ENCODE measurements at places on chromosomes 12 and 14.

- no peak for DNase-seq
Observed at GRCh38 chr12:58711974-58712373, 208.3 kb downstream of the LRIG3 start.

DNA sequence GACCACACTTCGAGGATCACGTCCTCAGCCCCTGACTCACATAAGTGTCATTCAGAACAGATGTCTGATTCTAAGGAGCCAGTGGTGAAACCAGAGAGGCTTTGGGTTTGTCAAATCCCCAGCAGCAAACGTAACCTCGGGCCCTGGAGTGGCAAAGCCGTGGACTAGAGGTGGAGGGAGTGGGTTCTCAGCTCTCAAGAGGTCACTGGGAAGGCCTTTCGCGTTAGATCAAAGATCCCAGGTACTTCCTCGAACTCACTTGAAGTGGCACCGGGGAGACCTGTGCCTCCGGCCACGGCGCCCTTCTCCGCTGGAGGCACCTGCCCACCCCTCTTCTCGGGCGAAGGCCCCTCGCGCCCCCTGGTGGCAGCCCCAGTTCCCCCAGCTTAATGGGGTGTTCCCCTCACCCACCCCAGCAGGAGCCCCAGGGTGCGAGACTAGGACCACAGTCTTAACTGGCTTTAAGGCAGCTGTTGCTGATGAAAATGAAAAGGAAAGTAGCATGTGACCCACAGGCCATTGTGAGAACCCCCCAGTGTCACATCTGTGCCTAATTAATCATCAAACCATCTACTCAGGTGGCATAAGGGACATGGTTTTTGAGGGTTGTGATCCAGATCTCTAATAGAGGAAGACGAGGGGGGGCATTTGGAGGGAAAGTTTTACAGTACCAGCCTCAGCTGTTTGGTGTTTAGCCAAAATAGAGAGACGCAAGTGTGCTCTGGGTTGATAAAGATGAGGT lies 672 bp upstream of the ESR2 start:
- DNase-seq, result peak; percentile 82

DNA sequence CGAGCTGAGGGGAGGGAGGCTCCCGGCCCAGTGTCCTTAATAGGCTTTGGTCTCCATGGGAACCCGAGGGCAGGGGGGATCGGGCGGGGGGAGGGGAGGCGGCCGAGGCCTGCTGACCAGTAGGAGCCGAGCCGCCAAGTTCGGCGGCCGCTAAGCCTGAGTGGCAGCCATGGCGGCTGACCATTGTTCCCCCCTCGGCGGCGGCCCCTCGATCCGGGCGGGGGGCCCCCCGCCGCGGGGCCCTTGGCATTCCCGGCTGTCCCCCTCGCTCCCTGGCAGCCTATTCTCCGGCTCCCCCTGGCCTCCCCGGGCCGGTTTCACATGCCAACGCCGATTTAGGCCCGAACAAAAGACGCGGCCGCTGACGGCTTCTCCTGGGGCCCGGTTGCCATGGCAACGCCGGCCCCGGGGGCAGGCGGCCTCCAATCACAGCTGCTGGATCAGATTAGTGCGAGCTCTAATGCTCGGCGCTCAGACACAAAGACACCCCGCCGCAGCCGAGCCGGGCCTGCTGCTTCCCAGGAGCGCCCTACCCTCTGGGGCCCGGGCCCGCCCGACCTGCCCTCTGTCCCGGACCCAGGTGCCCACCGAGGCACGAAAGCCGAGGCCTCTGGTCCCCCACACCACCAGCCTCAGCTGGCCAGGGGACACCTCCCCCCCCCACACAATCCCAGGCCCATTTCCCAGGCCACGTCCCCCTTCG lies 7.3 kb downstream of the MSI1 start:
- no peak for DNase-seq

DNA sequence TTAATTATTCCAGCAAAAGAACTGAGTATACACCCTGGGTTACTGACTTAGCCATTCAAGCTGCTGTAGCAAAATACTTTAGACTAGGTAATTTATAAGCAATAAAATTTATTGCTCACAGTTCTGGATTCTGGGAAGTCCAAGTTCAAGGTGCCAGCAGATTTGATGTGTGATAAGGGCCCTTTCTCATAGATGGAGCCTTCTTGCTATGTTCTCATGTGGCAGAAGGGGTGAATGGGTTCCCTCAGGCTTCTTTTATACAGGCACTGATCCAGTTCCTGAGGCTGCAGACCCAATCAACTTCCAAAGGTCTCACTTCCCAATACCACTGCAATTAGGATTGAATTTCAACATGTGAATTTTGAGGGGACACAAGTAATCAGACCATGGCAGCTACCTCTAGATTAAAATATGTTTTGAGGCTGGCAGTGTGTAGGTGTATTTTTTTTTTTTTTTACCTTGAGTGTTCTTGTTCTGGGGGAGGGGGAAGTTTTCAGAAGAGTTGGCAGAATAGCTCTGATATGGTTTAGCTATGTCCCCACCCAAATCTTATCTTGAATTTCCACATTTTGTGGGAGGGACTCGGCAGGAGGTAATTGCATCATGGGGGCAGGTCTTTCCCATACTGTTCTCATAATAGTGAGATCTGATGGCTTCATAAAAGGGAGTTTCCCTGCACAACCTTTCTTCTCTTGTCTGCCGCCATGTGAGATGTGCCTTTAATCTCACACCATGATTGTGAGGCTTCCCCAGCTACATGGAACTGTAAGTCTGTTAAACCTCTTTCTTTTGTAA lies 178.2 kb downstream of the RASSF9 start:
- no peak for DNase-seq

DNA sequence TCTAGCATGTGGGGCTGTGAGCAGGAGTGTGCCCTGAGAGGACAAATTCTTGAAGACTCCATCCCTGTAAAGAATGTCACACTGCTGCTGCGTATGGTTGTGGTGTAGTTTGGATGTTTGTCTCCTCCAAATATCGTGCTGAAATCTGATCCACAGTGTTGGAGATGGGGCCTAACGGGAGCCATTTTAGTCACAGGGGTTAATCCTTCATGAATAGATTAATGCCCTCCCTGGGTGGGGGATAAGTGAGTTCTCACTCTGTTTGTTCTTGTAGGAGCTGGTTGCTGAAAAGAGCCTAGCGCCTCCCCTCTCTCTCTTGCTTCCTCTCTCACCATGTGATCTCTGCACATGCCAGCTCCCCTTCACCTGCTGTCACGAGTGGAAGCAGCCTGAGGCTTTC lies 94.5 kb upstream of the VASH1 start:
- no peak for DNase-seq

DNA sequence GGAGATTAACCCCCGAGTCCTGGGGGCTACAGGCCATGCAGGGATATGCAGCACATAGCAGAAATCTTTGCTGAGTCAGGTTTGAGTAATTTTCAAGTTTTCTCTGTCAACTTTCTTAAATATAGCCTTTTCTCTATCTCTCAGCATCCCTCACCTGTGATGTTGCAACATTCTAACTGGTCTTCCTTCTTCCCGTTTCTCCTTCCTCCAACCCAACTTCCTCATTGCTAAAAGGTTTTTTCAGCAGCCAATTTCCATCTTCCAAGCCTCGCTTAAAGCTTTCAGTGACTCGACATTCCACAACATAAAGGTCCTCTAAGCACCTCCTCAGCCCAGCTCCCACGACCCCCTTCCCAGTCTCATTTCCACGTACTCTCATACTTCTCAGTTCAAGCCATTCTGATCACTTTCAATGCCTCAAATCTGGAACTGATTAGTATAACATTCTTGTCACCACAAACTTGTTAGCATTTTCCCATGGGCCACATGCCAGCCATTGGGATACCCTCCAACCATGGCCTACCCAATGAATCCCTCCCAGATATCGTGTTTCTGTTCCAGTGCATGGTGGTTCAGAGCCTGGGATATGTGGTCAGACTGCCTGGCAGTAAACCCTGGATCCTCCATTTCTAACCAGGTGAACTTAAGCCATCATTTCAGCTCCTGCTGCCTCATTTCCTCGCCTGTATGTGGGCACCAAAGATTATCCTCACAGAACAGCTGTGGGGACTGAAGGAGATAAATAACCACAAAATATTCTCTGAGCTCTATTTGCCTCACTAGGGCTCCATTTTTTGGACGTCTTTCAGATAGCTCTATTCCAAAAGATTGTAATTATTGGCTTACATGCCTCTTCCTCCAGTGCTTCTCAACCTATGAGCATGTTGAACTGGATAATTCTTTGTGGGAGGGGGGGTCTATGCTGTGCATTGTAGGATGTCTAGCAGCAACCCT lies 65.8 kb downstream of the KCNK10 start:
- DNase-seq, result no peak

DNA sequence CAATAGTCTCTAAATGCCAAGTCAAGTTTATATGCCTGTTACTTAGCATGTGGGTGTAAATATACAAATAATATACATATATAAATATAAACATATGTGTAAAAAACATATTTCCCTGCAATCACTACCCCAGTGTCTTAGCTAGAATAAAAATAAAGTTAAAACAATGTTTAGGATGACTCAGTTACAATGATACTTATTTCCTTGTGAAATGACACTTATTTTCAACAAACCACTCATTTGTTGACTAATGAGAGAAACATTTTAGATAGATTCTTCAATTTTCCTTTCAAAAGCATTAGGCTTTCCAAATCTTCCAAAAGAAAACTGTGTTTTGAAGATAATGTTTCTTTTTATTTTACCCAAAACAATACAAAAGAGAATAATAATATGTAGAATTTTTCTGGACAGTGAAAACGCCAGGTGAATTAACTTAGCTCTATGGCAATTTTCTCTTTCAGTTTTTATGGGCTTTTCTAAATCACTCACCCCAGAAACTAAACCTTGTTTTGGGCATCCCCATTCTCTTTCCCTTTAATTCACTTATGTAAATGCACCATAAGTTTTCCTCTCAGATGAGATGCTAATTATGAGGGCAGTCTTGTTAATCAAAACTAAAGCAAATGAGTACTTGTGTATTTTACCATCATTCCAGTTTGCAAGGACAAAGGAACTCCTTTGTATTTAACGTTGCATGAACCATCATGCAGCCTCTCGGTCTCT lies 465.9 kb downstream of the BCAT1 start:
- DNase-seq, result no peak

- DNase-seq, result no peak
Observed at GRCh38 chr12:43145481-43145880, 406.5 kb downstream of the ADAMTS20 start.

- no peak for DNase-seq
Observed at GRCh38 chr12:40566271-40566670, 126.0 kb upstream of the CNTN1 start.

- DNase-seq, result no peak
Observed at GRCh38 chr12:54220567-54220966, 31.8 kb upstream of the SMUG1 start.

- DNase-seq, result no peak
Observed at GRCh38 chr14:22976620-22977433, 5.5 kb downstream of the AJUBA start.

DNA sequence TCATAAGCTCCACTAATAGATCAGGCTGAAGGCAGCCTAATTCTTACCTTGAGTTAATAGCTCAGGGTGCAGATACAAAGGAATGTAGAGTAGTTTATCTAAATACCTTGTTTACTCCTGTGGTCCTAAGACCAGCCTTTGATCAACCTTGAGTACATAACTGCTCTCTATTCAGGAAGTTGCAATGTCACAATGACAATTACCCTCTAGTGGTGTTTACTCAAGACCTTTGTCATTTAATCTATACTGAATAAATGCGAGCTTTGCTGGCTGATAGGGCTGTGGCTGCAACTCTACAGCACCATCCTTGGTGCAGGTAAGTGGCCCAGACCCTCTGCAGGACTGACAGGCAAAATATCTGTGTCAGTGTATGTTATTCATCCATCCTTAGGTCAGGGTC lies 282.7 kb downstream of the ATXN7L3B start:
- no peak for DNase-seq

- no peak for DNase-seq
Observed at GRCh38 chr12:107477018-107477417, 208.6 kb upstream of the PWP1 start.

DNA sequence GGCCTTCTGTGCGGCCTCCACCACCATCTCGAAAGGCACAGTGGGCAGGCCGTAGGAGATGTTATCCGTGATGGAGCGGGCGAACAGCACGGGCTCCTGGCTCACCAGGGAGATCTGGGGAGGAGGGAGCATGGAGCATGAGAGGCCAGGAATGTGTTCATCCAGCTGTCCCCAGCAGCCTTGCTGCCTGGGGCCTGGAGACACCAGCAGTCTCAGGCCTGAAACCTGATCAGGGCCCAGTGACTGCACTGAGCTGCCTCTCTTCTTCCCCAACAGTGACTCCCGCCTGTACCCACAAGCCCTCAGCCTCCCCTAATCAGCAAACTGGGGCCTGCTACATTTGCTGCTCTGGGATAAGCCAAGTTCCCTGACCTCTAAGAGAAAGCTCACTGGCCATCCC lies 30.9 kb downstream of the ABCB9 start:
- no peak for DNase-seq
